ENCODE measurements at places on chromosomes 11 and 22. TPM values are rescaled to one million over a fixed set of nuclear protein-coding genes. Genes with fewer than 3 reads are reported as not detected.
A peak's percentile ranks its signal among the peaks of the same experiment; 100 is the strongest.

IGF2 gene
- total RNA-seq = 120 TPM

ALX4 gene
- total RNA-seq = 0.18 TPM

C11orf91 gene
- total RNA-seq = not detected

DNA sequence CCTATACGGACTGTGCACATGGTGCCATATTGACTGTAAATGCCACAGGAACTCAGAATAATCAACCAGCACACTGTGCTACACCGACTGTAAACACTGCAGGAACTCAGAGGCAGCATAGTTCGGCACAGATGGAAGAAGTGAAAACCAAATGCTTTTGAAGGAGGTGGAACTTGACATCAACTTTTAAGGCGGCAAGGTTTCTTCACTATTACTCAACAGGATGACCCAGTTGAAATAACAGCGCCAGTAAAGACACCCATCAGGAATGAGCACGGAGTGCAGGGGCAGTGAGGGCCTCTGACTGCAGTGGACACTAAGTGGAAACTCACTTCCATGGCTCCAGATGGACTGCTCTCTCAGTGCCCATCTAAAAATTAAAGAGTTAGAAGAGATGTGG is 15.7 kb downstream of the TESMIN start:
- DNase-seq = no peak

- no peak for DNase-seq
Observed at GRCh38 chr11:1576825-1577224, 4.8 kb upstream of the DUSP8 start.

DNA sequence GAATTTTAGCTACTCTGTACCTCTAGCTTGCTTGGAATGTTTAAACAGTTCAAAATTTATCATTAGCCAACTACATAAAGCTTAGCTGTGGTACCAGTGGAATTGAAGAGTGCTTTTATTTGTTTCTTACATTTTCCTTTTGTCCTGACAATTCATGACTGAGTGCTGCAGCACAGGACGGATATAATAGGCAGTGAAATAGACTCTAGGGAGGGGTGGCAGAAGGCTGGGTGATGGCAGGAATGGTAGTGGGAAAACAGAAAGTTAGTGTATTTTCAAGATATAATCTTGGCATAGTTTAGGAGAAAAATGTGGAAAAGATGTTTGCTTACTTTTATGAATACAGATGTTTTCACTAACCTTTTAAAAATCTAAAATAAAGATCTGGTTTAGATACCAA is 31.1 kb upstream of the ARHGAP32 start:
- DNase-seq = peak; percentile 24

DNA sequence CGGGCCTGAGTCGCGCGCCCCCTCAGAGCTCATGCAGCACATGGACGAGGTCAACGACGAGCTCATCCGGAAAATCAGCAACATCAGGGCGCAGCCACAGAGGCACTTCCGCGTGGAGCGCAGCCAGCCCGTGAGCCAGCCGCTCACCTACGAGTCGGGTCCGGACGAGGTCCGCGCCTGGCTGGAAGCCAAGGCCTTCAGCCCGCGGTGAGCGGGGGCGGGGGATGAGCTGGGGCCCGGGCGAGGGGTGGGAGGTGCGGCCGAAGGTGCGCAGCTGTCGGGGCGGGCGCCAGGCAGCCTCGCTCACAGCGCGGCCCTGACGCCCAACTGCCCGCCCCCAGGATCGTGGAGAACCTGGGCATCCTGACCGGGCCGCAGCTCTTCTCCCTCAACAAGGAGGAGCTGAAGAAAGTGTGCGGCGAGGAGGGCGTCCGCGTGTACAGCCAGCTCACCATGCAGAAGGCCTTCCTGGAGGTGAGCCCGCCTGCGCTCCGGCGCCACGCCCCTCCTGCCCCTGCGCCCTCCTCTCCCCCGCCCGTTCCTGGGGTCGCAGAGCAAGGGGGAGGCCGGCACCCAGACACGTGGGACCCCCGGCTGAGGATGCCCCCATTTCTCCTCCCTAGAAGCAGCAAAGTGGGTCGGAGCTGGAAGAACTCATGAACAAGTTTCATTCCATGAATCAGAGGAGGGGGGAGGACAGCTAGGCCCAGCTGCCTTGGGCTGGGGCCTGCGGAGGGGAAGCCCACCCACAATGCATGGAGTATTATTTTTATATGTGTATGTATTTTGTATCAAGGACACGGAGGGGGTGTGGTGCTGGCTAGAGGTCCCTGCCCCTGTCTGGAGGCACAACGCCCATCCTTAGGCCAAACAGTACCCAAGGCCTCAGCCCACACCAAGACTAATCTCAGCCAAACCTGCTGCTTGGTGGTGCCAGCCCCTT is 20.5 kb downstream of the EPS8L2 start:
- DNase-seq = peak; percentile 62

DNA sequence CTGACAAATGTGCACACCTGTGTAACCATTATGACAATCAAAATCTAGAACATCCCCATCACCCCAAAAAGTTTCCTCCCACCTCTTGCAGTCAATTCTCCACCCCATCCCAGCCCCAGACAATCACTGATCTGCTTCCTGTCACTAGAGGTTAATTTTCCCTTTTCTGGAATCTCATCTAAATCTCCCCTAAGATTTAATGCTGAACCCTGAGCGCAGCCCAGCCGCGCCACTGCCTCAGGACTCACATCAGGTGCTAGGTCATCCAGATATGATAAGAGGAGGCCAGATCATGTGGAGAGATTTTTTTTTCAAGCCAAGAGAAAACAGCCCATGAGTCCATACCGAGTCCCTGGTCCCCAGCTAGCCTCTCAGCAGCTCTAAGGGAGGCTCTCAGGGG is 4.3 kb upstream of the TMPRSS13 start:
- DNase-seq = no peak

- DNase-seq = no peak
Observed at GRCh38 chr22:28670756-28671155, 8.9 kb downstream of the TTC28 start.

DNA sequence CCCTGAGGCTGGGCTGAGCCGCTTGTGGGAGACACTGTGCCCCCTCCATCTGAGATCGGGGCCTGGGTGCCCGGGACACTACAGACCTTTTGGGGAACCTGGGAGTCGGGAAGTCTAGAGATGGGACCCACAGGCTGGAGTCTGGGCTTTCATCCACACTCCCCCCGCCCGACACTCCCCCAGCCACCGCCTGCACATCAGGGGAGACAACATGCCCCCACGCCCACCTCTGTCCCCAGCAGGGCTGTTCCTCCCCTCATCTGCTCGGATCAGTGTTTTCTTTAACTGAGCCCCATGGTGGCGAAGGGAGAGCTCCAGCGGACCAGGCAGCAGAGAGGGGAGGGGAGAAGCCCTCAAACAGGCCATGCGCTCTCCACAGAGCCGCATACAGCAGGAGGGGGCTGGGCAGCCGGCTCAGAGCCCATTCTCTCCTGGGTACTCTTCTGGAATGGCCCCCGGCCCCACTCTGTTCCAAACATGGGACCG is 174.7 kb downstream of the IGLL1 start:
- no peak for DNase-seq

DNA sequence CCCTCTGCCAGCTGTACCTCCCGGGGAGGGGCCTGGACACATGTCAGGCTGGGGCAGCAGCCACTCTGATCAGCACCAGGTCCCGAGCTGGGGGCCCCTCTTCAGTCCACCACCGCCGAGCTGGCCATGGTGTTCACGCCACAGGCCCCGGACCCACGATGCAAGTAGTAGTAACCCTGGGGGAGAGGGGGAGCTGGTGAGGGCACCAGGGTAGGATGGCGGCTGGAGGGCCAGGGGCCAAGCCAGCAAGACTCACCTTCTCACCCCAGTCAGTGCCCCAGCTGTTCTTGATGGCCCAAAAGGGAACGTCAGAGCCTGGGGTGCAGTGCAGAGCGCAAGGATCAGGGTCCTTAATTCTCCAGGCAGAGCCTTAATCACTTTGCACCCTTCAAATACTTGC is 4.6 kb downstream of the CTSF start:
- DNase-seq = no peak

DNA sequence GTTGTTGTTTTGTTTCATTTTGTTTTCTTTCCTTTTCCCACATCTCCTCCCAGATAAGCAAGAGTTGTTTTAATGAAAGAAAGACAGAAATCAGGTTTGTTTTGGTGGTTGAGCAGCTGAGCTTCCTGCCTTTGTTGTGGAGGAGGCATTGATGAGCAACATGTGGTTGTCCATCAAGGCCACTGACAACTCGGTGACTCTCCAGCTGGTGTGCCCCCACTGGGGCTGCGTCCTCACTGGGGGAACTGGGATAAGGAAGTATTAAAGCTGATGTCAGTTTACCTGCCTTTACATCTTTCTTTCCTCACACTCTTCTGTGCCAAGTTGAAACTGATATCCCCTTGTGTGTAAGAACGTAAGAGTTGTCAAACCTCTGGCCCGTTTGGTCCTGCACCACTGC is 5.9 kb downstream of the VPS26B start:
- DNase-seq = no peak

- peak; percentile 80 for DNase-seq
Observed at GRCh38 chr11:64742889-64743590, 902 bp downstream of the RASGRP2 start.

Measured in cardiac muscle cell (in vitro differentiated cells and primary cell).